IPS DF 6.9 (cell line): ENCODE measurements at places on chromosomes 2 and 18.

DNA sequence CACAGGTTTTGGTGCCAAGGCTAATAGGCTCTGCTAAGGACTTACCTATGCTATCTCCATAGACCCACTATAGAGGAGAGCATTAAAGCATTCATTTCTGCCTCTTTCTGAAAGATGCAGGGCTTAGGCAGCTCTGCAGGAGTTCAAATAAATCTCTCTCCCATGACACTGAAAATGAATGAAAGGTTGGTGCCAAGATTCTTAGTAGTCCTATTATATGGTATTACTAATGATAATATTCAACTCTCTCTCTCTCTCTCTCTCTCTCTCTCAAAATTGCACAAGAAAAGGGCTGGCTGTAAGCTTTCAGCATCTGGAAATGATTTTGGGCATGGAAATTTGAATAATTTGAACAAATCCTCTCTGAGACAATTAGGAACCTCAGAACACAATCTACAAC is 433.7 kb downstream of the MBD2 start:
- no peak for DNase-seq
- H3K27ac ChIP-seq: no peak overlapping the region
- no peaks in the 10 kb centered on the region for H3K27me3 ChIP-seq
- no peak overlapping the region for H3K4me3 ChIP-seq
- H3K4me1 ChIP-seq: no peaks in the 10 kb centered on the region

GRCh38 chr2:197308585-197308984 is 2.0 kb downstream of the ANKRD44 start:
- peaks cover 11% of the 10 kb centered on the region; the same call in 1 of the 2 replicates for H3K27me3 ChIP-seq
- no peak for DNase-seq
- H3K27ac ChIP-seq: no peak overlapping the region
- no peak overlapping the region for H3K4me3 ChIP-seq

DNA sequence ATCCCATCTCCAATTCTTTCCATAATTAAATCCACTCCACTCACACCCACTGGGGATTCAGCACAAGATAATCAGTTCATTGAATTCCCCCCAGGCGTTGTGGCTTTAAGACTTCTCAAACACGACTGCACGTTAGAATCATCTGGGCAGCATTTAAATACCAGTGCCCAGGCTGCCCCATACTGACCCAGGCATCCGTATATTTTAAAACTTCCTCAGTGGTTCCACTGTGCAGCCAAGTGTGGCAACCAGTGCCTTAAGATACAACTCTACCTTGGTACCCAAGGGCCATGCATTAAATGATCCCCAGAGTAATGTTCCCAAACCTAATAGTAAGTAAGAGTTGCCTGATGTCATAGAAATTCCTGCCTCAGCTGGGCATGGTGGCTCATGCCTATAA is 54.3 kb upstream of the BZW1 start:
- H3K27me3 ChIP-seq: no peaks in the 10 kb centered on the region
- H3K27ac ChIP-seq: no peak overlapping the region
- no peaks in the 10 kb centered on the region for H3K4me1 ChIP-seq
- H3K36me3 ChIP-seq: no peaks in the 10 kb centered on the region

DNA sequence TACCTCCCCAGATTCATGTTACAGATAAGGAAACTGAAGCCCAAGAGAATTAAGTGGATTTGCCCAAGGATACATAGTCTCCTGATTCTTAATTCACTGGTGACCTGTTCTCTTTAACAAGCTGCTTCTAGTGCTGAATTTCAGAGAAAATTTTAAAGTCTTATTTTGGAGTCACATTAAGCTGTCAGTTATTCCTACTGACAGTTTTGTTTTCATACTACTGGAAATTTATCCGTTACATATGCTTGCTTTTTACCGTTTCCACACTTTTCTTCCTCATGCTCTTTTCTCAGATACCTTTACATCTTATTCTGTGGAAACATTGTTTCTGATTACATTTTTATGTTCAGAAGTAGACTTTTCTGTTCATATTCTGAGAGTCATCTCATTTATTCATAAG is 1.3 kb downstream of the MOB4 start:
- H3K4me1 ChIP-seq: no peaks in the 10 kb centered on the region; the same call in 1 of the 2 replicates
- no peaks in the 10 kb centered on the region; the same call in 1 of the 2 replicates for H3K36me3 ChIP-seq
- no peak for DNase-seq
- no peak overlapping the region; the same call in 1 of the 2 replicates for H3K4me3 ChIP-seq

- no peaks in the 10 kb centered on the region for H3K27me3 ChIP-seq
- no peak for DNase-seq
- no peaks in the 10 kb centered on the region for H3K4me1 ChIP-seq
- H3K4me3 ChIP-seq: no peak overlapping the region
- no peak overlapping the region for H3K27ac ChIP-seq
- no peaks in the 10 kb centered on the region for H3K36me3 ChIP-seq
These were observed 61.0 kb downstream of the GRB14 start for GRCh38 chr2:164560181-164560792.

GRCh38 chr2:26068602-26069298 is 34.9 kb downstream of the RAB10 start:
- H3K36me3 ChIP-seq: no peaks in the 10 kb centered on the region
- no peak overlapping the region for H3K27ac ChIP-seq
- no peak overlapping the region for H3K4me3 ChIP-seq
- no peak for DNase-seq
- no peaks in the 10 kb centered on the region for H3K27me3 ChIP-seq

DNA sequence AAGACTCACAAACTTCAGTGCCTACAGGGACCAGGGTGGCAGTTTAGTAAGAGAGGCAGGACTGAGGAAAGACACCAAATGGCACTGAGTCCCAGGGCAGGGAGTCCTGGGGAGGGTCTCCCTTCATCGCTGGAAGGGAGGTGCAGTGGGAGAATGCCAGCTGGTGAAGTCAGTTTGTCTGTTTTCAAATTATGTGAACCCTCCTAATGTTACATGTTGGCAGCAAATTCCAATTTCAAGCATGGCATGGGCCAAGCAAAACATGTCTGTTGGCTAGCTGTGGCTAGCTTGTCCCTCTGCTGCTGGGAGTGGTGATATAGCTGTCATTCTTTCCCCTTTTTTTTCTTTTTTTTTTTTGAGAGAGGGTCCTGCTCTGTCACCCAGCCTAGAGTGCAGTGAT is 55.9 kb upstream of the HAAO start:
- H3K27me3 ChIP-seq: no peaks in the 10 kb centered on the region
- H3K4me1 ChIP-seq: no peaks in the 10 kb centered on the region
- no peak overlapping the region for H3K4me3 ChIP-seq
- DNase-seq: no peak
- H3K27ac ChIP-seq: no peak overlapping the region

DNA sequence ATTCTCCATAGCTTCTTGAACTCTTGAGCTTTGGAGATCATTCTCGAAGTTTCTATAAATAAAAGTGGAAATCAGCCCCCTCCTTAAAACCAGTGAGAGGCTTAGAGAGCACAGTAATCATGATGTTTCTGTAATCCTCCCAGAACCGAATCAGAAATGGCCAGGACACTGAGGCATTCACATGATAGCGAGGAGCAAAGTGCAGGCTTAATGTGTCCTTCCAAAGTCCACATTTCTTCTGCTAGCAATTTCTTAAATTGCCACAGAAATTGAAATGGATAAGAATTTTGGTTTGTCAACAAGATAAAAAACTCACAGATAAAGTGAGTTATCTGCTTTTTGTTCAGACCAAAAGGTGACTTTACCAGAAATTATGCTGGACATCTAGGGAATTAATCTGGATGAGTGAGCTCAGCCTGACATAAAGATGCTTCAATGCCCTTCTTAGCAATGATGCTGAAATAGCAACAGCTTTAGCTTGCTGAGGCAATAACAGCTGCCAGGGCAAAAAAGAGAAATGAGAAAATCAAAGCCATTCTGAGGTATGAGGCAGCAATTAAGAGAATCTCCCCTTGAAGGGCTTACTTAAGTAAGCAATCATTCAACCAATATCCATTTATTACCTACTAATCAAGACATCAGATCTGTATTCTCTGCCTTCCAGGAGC is 82.4 kb upstream of the PHLPP1 start:
- H3K4me3 ChIP-seq: no peak overlapping the region
- no peaks in the 10 kb centered on the region for H3K27me3 ChIP-seq
- DNase-seq: no peak
- no peak overlapping the region for H3K27ac ChIP-seq

DNA sequence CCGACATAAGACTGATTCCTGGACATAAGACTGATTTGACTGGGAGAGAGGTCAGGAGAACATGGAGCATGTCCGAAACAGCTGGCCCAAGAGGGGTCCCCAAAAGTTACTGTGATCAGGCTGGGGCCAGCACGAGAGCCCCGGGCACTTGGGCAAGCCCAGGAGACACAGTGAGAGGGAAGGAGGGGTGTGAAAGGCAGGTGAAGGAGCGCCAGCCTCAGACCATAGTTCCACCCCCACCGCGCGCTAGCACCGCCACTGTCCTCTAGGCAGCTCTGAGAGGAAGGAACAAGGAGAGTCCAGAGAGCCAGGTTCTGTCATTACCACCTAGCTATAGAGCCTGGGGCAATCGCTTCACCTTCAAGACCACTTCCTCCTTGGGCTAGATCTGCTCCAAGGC is 78.2 kb upstream of the DAPL1 start:
- H3K4me1 ChIP-seq: no peaks in the 10 kb centered on the region
- no peak for DNase-seq
- no peak overlapping the region for H3K27ac ChIP-seq
- H3K27me3 ChIP-seq: no peaks in the 10 kb centered on the region

DNA sequence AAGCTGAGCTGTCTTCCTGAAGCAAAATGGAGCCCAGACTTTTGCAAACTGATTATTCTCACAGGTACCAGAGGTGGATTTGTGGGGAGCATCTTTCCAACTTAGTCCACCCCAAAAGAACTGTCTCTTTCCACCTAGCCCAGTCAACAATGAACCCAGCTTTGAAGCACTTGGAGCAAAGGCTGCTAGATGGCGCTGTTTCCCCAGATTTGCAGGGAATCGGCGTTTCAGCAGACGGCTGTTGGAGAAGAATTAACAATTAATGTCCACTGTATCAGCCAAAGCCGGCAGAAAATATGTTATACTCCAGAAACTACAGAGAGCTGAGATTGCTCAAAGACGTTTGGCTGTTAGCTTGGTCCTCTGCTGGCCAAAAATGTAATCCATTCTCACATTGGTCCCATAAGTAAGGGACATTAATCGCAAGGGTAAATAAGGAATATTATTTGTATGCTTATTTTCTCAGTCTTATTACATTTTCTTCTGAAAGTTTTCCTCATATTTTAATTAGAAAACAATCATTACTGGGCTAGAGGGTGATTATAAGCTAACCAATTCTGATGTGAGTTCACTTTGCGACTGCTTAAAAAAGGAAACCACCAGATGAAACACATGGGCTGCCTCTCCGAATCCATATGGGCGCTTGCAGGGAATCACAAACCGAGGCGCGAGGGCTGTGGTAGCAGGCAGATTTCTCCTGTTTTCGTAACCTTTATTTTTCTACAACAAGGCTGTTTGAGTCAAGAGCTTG is 423.8 kb upstream of the MEX3C start:
- no peak overlapping the region for H3K4me3 ChIP-seq
- peaks cover 4% of the 10 kb centered on the region; the same call in 1 of the 2 replicates for H3K4me1 ChIP-seq
- H3K27me3 ChIP-seq: no peaks in the 10 kb centered on the region
- H3K27ac ChIP-seq: no peak overlapping the region

DNA sequence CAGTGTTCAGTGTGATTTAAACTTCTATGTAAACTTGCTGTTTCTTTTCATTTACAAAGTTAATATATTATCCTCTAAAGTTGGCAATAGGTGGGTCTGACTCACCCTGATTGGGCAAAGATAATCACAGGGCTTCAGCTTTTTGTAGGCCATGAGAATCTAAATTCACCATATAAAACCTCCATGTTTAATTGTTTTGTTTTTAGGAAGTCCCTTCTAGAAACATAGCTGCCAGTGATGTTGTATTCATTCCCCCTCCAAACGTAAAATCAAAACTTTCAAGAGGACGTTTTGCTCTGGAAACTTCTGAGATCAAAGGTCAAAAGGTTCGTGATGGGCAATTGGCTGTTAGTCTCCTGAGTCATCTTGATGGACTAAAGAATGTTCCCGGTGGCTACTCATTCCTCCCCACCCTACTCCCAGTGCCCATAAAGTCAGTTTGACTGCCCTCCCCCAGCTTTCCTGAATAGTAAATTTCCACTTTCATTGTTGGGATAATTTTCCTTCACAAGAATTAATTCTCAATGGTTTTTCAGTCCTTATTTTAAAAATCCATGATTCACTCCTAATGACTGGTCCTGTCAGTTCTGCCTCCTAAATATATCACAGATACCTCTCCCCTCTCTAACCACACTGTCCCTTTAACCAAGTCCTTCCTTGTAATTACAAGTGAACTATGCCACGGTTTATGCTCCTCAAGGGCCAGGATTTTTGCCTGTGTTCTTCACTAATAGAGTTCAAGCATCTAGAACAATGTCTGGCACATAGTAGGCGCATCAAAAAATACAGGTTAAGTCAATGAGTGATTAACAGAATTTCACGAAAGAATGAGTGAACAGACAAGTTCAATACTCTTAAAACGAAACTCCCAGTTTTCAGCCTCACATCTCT is 164.4 kb upstream of the VRK2 start:
- H3K27me3 ChIP-seq: no peaks in the 10 kb centered on the region
- no peak overlapping the region for H3K27ac ChIP-seq
- H3K4me1 ChIP-seq: no peaks in the 10 kb centered on the region
- H3K36me3 ChIP-seq: no peaks in the 10 kb centered on the region
- DNase-seq: no peak

- no peak overlapping the region for H3K27ac ChIP-seq
- H3K4me3 ChIP-seq: no peak overlapping the region
- no peaks in the 10 kb centered on the region for H3K36me3 ChIP-seq
- DNase-seq: no peak
- H3K4me1 ChIP-seq: peaks cover 12% of the 10 kb centered on the region
- peaks cover 80% of the 10 kb centered on the region for H3K27me3 ChIP-seq
These were observed 6.8 kb downstream of the MEIS1 start for GRCh38 chr2:66441581-66442320.

GRCh38 chr2:234840336-234840735 is 111.5 kb upstream of the SH3BP4 start:
- H3K36me3 ChIP-seq: no peaks in the 10 kb centered on the region
- H3K4me1 ChIP-seq: peaks cover 2% of the 10 kb centered on the region; the same call in 1 of the 2 replicates

DNA sequence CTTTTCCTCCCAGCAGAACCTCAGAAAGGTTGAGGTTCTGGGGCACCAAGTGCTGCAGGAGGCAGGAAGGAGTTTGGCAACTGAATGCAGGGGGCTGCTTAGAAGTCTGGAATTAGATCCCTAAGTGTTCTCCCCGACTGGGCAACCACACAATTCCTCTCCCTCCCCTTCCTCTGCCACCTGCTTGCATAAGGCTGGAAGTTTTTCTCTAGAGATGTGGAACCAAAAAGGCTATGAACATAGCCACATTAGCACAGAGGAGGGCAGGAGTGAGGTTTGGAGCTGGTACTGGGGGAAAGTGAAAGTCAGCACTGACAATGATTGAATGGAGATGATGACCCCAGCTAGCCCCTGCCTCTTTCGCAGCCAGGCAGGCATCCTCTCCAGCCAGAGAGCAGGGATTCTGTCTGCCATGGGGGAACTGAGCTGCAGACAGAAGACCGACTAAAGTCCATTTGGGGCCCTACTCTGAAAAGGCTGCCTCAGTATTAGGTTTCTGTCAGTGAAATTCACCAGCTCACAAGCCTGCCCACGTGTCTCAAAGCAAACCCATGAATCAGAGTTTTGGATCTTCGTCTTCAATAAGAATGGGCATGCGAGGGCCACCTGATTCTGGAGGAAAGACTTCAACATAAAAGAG is 87.9 kb upstream of the ITGA6 start:
- H3K4me3 ChIP-seq: no peak overlapping the region
- DNase-seq: no peak
- no peak overlapping the region for H3K27ac ChIP-seq
- H3K36me3 ChIP-seq: no peaks in the 10 kb centered on the region

GRCh38 chr2:83705146-83705545 is 753.9 kb downstream of the SUCLG1 start:
- H3K4me1 ChIP-seq: no peaks in the 10 kb centered on the region
- no peak for DNase-seq
- H3K27ac ChIP-seq: no peak overlapping the region
- H3K27me3 ChIP-seq: no peaks in the 10 kb centered on the region
